ENCODE measurements at places on chromosomes 16 and 17. TPM values are rescaled to one million over a fixed set of nuclear protein-coding genes. Genes with fewer than 3 reads are reported as not detected.

RAPGEFL1 gene
- 15.6 TPM for total RNA-seq

WWP2 gene
- 50.0 TPM for total RNA-seq

KRT40 gene
- total RNA-seq = not detected

DNA sequence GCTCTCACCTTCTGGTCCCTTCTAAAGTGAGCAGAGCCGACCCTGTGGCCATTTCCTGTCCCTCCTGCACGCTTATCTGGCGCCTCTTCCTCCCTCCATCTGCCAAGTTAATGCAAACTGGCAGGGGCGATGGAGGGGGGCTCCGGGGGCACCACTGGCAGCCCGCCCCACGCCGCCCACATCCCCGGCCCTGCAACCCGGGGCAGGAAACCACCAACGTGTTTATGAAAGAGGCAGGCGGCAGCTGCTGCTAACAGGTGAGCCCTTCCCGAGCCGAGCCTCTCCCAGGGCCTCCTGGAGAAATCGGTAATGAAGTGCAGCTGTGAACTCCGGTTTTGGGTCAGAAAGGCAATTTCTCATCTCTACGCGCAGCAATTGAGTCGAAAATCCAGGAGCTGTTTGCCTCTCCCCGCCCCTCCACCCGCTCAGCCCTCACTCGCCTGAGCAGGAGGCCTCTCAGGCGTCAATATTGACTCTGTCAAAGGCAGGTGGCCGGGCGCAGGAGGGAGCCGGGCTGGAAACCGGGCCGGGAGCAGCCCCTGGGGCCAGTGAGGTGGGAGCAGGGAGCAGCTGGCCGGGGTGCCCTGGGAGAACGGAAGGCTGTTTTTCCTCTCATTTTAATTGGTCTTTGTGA is 164.4 kb upstream of the GSE1 start:
- DNase-seq = no peak
- no peaks in the 10 kb centered on the region for H3K36me3 ChIP-seq
- H3K27me3 ChIP-seq = no peaks in the 10 kb centered on the region
- peak overlapping the region; percentile 80 for H3K27ac ChIP-seq

DNA sequence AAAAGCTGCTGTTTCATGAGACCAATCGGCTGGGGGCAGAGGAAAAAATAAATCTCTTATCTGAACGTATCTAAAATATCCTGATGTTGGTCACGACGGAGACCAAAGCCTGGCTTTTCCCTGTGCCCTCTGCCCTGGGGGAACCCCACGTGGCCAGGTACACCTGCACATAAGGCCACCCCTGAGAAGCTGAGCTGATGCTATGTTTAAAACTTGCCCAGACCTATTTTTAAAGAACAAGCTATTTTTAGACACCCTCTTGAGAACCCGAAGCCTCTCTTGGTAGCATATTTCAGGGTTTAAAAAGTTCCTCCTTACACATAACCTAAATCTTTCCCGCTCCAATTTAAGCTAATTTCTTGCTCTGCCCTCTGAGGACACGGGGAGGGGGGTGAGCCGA is 210.4 kb downstream of the GSG1L start:
- H3K4me3 ChIP-seq = no peak overlapping the region
- no peaks in the 10 kb centered on the region for H3K36me3 ChIP-seq
- no peak for DNase-seq
- H3K4me1 ChIP-seq = no peaks in the 10 kb centered on the region
- no peaks in the 10 kb centered on the region for H3K27me3 ChIP-seq

DNA sequence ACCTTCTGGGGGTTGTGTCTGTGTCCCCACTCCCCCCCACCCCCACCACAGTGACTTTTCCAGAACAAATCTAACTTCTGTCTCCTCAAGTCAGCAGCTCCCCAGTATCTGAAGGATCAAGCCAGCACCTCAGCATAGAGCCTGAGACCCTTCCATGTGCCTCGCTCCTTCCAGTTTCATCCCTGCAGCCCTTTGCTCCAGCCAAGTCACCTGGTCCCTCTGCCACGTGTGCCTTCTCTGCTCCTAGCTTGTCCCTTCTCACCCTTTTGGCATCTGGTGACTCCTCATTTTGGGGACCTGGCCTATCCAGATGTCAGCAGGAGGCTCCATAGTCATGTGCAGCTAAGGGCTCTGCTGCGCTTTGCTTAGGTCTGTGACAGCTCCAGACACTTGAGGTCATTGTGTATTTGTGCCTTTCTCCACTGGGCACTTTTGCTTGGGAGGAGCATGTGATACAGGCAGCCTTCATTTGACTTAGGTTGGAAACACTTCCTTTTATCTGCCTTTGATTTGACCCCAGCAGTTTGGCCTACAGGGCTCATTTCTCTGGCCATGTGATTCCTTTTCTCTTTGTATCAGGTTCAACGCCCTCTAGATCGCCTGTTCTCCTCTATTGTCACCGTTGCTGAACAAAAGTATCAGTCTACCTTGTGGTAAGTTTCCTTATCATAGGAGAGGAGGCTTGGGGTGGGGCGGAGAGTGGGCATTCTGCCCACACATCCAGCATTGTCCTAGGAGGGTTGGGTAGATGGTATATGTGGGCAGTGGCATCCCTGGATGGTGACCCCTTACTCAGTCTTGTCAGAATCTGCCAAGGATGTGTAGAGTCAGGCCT is 7.1 kb upstream of the NFATC3 start:
- H3K27me3 ChIP-seq = no peaks in the 10 kb centered on the region
- DNase-seq = no peak
- H3K27ac ChIP-seq = no peak overlapping the region
- H3K36me3 ChIP-seq = peaks cover 22% of the 10 kb centered on the region
- peaks cover 7% of the 10 kb centered on the region for H3K4me1 ChIP-seq

- DNase-seq = no peak
- H3K36me3 ChIP-seq = no peaks in the 10 kb centered on the region
- H3K4me1 ChIP-seq = no peaks in the 10 kb centered on the region
- H3K27ac ChIP-seq = no peak overlapping the region
These were observed 171.8 kb upstream of the CACNG5 start for GRCh38 chr17:66663041-66663606.

- peak; percentile 79 for DNase-seq
- H3K4me1 ChIP-seq = no peaks in the 10 kb centered on the region
- no peak overlapping the region for H3K4me3 ChIP-seq
- H3K27ac ChIP-seq = no peak overlapping the region
- no peaks in the 10 kb centered on the region for H3K36me3 ChIP-seq
These were observed 29.4 kb downstream of the TANC2 start for GRCh38 chr17:62995377-62995885.

DNA sequence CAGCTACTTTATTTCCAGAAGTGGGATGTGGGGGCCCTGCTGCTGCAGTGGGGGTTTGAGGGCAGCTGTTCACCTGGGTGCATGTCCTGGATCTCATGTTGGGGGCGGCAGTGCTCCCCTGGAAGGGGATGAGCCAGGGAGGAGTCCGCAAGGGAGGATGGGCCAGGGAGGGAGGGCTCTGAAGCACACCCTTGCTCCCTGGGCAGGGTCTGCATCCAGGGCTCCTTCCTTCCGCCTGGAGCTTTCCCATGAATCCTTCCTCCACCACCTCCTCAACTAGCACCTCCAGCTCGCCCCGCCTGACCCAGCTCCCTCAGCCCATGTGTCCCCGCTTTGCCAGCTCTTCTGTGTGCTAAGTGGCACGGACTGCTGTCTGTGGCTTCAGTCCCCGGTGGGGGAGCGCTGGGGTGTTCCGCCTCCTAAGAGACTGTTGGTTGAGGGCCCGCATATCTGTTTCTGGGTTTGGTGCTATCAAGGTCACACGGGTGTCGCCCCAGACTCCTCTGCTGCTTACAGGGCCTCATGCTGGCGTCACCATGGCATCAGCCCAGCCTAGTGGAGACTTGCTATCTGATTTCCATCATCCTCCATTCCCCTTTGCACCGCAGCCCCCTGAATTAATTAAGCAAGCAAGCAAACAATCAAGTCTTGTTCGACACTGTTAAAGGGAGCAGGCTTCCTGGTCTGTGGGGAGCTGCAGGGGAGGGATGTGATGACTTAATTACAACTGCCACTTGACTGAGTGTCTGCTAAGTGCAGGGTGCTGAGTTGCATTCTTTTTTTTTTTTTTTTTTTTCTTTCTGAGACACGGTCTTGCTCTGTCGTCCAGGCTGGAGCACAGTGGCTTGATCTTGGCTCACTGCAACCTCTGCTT is 71.8 kb downstream of the PRKCA start:
- H3K4me1 ChIP-seq = peaks cover 10% of the 10 kb centered on the region
- H3K4me3 ChIP-seq = no peak overlapping the region
- no peaks in the 10 kb centered on the region for H3K36me3 ChIP-seq
- H3K27me3 ChIP-seq = peaks cover 26% of the 10 kb centered on the region
- H3K27ac ChIP-seq = peak overlapping the region; percentile 41

- DNase-seq = peak; percentile 41
- H3K4me3 ChIP-seq = no peak overlapping the region
- peak overlapping the region; percentile 60 for H3K27ac ChIP-seq
- no peaks in the 10 kb centered on the region for H3K27me3 ChIP-seq
- H3K4me1 ChIP-seq = no peaks in the 10 kb centered on the region
These were observed 14.5 kb upstream of the PITPNM3 start for GRCh38 chr17:6570731-6571451.

GRCh38 chr17:75847614-75848522 is 3.7 kb upstream of the UNC13D start:
- H3K27ac ChIP-seq = no peak overlapping the region
- no peaks in the 10 kb centered on the region for H3K4me1 ChIP-seq
- peaks cover 42% of the 10 kb centered on the region for H3K36me3 ChIP-seq
- no peak for DNase-seq

- H3K36me3 ChIP-seq = peaks cover 40% of the 10 kb centered on the region
- no peaks in the 10 kb centered on the region for H3K4me1 ChIP-seq
- no peak for DNase-seq
- no peaks in the 10 kb centered on the region for H3K27me3 ChIP-seq
- H3K27ac ChIP-seq = no peak overlapping the region
These were observed 5.6 kb downstream of the CMTR2 start for GRCh38 chr16:71283612-71284011.

DNA sequence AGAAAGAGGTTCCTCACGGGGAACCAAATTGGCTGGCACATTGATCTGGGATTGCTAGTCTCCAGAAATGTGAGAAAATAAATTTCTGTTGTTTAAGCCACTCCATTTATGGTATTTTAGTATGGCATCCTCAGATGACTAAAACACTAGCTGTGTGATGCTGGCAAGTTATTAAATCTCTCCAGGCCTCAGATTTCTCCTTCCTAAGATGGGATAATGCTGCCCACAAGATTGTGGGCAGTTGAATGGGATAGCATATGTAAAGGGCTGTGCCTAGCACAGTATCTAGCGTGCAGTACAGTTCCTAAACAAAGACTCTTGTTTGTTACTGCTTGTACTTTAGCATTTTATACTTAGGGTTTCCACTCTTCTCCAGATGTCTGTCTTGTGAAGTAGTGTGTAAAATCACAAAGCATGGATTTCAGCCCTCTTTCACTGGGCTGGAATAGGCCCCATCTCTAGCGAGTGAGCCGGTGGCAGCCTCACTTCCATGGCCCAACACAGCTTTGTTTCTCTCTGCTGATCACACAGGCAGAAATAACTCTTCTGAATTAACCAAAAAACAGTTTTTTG is 38.2 kb upstream of the PHAF1 start:
- no peak overlapping the region for H3K4me3 ChIP-seq
- H3K27ac ChIP-seq = no peak overlapping the region
- DNase-seq = no peak
- H3K36me3 ChIP-seq = peaks cover 91% of the 10 kb centered on the region
- no peaks in the 10 kb centered on the region for H3K27me3 ChIP-seq
- H3K4me1 ChIP-seq = no peaks in the 10 kb centered on the region

DNA sequence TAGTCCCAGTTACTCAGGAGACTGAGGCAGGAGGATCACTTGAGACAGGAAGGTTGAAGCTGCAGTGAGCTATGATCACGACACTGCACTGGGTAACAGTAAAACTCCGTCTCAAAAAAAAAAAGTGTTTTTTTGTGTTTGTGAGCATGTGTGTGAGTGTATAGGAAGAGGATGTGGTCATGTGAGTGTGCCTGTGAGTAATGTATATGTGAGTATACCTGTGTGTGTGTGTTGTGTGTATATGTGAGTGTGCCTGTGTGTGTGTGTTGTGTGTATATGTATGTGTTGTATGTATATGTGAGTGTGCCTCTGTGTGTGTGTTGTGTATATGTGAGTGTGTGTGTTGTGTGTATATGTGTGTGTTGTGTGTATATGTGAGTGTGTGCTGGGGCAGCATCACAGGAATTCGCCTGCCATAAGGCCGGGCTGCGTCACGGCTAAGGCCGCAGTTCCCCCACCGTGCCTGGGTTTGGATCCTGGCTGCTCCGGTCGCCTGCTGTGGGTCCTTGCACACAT is 21.4 kb upstream of the NPTX1 start:
- no peak overlapping the region for H3K4me3 ChIP-seq
- H3K4me1 ChIP-seq = peaks cover 6% of the 10 kb centered on the region
- H3K27ac ChIP-seq = no peak overlapping the region
- no peak for DNase-seq
- H3K36me3 ChIP-seq = no peaks in the 10 kb centered on the region

GRCh38 chr17:74971842-74972106 is 785 bp downstream of the HID1 start:
- H3K4me3 ChIP-seq = no peak overlapping the region
- peak overlapping the region; percentile 38 for H3K27ac ChIP-seq
- no peaks in the 10 kb centered on the region for H3K4me1 ChIP-seq
- H3K27me3 ChIP-seq = peaks cover 55% of the 10 kb centered on the region

DNA sequence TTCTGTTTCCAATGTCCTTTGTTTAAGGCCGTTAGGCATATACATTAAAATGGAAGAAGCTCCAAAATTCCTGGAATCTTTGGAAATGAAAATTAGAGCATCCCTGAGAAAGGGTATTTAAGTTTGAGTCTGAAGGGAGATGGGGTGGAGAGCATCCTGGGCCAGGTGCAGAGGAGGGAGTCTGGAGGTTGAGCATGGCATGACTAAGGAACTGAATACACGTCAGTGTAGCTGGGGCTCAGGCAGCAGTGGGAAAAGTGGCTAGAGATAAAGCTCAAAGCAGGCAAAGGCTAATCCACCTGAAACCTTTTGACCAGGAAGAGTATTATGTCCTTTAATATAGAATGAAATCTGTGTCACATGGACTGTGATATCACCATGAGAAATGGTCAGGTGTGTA is 669.0 kb upstream of the RBFOX1 start:
- no peak overlapping the region for H3K4me3 ChIP-seq
- no peak for DNase-seq
- H3K4me1 ChIP-seq = no peaks in the 10 kb centered on the region
- no peaks in the 10 kb centered on the region for H3K36me3 ChIP-seq

- no peaks in the 10 kb centered on the region for H3K27me3 ChIP-seq
- H3K4me1 ChIP-seq = no peaks in the 10 kb centered on the region
- peak; percentile 91 for DNase-seq
- H3K36me3 ChIP-seq = no peaks in the 10 kb centered on the region
- no peak overlapping the region for H3K4me3 ChIP-seq
These were observed 192.4 kb upstream of the GSE1 start for GRCh38 chr16:85420501-85421337.

DNA sequence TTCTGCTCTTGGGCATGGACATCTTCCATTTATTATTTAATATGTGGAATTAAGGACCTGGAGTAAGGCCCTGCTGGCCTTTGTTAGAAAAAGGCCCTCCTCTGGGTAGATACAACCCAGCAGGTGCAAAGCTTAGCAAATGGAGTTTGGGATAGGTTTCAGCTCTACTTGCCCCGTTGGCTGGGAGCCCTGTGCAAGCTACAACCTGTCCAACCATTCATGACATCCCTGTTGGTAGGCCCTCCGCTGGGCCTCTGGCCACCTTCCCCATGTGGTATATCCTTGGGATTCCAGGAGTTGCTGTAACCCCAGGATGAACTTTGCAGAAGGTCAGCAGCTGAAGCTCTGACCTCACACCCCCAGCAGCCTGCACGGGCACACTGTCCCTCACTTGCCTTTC is 6.4 kb downstream of the NGFR start:
- no peaks in the 10 kb centered on the region for H3K36me3 ChIP-seq
- no peak overlapping the region for H3K4me3 ChIP-seq
- peaks cover 5% of the 10 kb centered on the region for H3K4me1 ChIP-seq
- H3K27me3 ChIP-seq = peaks cover 28% of the 10 kb centered on the region
- no peak for DNase-seq
